Fibroblast of skin of scalp (primary cell): ENCODE measurements at places on chromosomes 16 and 17.

DNA sequence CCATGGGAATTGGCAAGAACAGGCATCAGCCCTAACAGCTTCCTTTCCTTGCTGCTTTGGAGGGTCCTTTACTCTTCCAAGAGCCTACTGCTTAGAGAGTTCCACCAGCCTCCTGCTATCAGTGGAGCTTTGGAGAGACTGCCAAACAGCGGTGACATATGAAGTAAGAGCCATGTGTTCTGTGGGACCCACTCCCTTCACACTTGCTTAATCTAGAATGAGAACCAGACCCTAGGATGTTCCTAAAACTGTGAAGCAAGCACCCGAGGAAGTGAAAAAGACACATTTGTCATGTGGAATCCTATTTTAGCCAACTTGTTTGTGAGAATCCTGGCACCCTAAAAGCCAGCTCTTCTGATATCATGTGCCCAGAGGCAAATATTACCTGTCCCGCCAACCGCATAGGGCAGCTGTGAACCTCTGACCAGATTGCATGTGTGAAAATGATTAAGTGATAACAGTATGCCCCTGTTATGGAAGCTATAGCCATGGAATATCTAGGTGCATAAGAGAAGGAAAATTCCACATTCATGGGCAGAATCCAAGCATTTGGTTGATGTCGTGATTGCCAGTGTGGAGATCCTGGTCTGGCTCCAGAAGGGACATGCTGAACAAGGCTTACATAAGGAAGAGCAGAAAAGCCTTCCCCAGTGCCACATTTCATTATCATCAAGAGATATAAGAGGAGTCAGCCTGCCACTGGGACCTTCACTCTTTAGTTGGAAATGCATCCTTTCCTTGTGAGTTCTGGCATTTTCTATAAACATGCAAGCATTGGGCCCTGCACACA lies 18.7 kb downstream of the RCVRN start:
- DNase-seq, result no peak

GRCh38 chr16:3175157-3176093 lies 12.6 kb upstream of the OR1F1 start:
- peak; percentile 54 for DNase-seq

GRCh38 chr17:81808778-81809555 lies 5.0 kb downstream of the GCGR start:
- no peak for DNase-seq

DNA sequence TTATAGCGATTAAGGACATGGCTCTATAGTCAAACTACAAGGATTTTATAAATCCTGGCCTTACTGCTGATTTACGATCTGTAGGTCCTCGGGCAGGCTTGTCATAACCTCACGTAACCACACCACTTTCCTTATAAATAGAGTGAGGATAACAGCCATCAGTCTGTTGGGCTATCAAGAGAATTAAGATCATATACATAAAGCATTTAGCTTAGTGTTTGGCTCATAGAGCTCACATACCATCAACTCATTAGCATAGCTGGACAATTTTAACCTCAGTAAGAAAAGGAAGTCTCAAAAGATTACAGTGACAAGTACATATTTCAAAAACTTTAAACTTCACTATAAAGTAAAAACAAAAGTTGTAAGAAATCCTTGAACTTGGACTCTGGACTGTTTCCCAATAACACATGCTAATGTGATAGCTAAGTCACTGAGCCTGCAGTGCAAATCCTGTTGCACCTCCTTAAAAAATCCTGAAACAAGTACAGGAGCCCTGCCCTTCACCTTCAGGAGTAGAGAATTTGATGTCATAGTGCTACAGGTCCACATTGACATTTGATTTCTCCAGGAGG lies 20.8 kb upstream of the CLEC3A start:
- no peak for DNase-seq

DNA sequence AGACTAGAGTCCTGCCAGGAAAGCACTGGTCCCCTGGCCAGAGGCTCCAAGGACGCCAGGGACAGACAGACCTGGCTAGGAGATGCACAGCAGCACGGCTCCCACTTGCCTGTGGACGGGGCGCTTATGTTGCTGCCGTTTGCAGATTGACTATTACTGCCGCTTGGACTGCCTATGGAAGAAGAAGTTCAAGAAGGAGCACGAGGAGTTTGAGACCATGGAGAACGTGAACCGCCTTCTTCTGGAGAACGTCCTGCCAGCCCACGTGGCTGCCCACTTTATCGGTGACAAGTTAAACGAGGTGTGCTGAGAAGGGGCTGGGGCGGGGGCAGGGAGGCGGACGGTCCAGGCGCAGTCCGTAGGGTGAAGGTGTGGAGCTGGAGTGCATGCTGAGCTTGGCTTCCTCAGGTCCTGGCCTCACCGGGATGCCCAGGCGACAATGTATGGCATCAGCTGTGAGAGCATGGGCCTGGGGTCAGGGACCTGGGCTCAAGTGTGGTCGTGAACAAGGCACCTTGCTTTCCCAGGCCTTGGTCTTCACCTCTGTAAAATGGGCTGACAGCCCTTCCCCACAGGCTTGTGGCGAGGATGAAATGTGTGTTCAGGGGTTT lies 45.6 kb downstream of the ADCY7 start:
- DNase-seq, result no peak

DNA sequence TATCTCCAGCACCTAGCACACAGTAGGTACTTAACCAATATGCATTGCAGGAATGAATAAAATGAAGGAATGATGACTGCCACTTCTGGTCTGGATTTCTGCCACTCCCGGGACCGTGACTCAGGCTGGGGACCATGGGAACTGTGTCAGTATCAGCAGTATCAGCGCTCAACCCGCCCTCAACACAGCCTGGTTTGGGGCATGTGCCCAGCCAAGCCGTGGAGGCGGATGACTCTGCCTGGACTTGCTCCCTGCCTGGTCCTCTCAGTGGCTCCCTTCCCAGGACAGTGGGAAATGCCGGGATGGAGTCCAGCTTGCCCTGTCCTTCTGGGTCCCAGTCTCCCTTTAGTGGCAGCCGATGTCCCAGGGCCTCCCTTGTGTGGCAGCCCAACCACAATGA lies 55.1 kb downstream of the SRCIN1 start:
- DNase-seq, result peak; percentile 29

DNA sequence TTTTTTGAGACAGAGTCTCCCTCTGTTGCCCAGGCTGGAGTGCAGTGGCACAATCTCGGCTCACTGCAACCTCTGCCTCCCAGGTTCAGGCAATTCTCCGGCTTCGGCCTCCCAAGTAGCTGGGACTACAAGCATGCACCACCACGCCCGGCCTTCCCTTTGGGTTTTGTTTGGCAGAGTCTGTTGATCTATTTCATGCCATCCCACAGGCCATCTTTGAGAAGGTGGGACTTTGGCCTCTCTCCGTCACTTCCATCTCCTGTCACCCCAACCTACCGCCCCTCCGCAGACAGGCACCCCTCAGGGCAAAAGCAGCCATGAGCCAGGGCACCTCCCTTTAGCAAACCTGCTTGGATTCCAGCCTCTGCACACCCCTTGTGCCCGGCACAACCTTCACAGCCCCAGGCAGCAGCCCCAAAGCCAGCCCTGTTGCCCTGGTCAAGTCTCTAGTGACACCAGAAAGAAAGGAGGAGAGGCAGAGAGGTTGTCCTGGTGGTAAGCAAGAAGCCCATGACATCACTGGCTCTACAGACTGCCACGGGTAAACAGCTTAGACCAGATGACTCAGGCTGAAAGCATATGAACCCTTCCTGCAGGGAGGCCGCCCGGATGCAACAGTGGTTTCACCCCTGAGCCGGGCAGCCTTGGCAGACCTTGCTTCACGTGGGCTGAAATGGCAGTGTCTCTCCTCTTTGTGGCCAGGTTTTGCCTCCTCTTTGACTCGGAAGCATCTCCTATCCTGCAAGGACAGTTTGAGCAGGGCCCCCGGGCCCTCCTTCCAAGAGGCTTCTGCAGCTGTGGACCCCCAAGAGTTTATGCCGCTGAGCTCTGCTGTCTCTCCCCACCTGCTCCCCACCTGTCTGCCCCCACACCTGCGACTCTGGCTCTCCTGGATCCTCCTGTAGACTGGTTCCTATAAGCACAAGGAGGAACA lies 8.1 kb upstream of the TIMP2 start:
- peak; percentile 95 for DNase-seq

DNA sequence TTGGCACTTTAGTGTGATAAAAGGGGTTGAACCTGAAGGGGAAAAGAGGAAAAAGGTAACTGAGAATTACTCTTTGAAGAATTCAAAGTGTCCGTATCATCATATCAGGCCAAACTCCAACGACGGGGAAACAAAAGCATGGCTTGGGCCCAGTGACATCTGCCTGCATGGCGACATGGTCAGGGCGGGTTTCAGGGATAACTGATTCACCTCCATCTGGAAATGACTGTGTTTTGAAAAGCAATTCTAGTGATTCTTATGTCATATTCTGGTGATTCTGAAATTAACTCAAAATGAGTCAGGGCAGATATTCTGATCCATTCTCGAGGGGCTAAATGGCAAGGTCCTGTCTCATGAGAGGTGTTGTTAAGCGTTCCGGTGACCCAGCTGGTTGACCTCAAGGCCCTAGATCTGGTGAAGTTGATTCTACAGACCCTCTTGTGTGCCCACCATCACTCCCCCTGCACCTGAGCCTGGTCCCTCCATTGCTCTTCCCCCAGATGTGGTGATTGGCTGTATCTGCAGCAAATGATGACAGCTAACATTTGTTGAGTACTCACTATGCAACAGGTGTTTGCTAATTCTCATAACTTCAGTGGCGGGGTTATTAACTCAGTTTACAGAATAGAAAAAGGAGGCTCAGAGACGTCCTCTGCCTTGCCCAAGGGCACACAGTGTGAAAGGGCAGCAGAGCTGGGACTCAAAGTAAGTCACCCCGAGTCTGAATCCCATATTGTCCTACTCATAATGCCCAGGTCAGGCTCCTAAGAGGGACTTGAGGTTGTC lies 251.8 kb downstream of the MAF start:
- DNase-seq, result no peak

DNA sequence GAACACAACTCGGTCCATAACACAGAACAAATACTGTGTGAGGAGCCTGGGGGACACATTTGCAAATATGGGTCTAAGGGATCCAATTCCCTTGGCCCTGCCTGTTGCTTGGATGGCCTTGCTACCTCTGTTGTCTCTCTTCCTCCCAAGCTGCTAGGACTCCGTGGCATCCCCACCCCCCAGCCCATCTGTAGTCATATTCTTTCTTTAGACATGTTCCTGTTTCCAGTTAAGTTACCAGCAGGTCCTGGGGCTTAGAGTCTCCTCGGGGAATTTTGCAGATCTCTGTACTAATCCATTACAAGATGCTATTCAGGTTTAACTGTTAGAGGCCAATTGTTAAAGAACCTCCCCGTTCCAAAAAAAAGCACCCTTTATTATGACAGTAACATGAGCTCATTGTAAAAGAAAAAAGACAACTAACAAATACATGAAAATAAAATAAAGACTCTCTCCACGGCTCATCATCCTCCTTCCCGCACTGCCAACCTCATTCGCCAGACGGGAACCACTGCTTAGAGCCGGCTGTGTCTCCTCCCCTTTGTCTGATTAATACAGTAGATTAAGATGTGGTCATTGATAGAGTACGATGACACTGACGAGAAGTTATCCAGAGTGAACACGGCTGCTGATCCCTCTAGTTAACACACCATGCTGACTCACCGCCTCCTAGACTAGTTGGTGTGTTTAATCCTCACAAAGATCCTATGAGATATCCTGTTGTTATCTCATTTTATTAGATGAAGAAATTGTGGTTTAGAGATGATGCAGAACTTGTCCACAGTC lies 22.2 kb downstream of the HS3ST4 start:
- no peak for DNase-seq

DNA sequence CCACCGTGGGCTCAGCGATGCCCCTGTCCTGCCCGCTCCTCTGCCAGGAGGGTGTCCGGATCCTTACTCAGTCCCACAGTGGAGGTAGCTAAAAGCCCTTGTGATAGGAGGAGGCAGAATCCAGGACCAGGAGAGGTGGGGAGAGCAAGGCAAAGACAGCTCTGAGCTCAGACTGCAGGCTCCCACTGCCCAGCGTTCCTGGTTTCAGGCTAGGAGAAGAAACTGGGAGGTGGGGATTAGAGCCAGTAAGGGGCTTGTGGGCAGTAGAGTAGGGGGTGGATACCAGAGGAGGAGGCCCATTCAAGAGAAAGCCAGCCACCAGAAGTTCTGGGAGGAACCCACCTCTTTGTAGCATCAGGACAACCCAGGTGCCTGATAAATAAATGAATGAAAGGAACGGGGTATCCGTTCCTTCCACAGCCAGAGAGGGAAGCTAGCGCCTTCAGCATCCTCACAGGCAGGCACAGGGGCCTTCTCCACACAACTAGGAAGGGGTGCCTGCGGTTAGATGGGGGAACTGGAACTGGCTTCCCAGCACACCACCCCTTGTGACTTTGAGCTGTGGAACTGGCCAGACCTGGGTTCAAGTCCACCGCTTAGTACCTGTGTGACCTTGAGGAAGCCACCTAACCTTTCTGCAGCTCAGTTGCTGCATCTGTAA lies 2.3 kb downstream of the IL21R start:
- no peak for DNase-seq

GRCh38 chr16:30927789-30928378 lies 4.5 kb downstream of the FBXL19 start:
- peak; percentile 49 for DNase-seq

- DNase-seq, result no peak
These were observed 269.3 kb upstream of the TBX2 start for GRCh38 chr17:61130330-61130729.

DNA sequence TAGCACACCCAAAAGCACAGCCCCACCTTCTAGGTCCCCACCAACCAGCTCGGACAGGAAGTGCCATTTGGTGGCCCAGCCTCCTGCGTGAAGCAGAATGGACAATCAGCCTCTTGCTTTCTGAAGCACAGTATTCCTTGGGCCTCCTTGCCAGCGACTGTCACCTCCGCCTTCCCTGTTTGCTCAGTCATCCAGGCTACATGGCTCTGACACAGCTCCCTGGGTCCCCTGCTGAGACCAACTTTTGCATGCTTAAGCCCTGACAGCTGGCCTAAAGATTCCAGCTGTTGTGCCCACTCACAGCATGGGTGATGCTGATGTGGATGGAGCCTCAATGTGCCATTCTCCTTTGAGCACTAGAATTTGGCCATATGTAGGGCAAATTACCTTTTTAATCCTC lies 4.5 kb upstream of the CACNG5 start:
- DNase-seq, result no peak

- DNase-seq, result peak; percentile 90
These were observed 5.7 kb downstream of the CSNK1D start for GRCh38 chr17:82267575-82268379.

GRCh38 chr17:5788266-5788900 lies 204.1 kb upstream of the NLRP1 start:
- DNase-seq, result peak; percentile 43

GRCh38 chr17:14719942-14720341 lies 419.1 kb downstream of the HS3ST3B1 start:
- no peak for DNase-seq

DNA sequence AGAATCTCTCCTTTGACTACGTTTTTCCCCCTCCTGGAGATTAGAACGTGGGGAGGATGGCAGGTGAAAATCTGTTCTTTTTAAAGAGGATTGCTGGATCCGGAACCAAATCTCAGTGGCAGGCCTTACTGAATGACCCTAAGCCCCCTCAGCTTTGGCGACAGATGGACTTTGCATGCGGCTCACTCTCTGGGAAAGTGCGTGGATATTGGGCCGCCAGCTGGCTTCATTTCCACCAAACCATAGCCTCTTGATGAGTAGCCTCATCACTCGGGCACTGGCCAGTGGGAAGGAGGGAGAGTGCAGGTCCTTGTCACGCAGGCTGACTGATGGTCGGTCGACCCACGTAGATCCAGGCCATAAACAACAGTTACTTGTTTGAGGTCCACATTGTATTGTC lies 31.3 kb upstream of the CCDC182 start:
- no peak for DNase-seq
